Cardiac muscle cell (in vitro differentiated cells and primary cell): ENCODE measurements at places on chromosomes 12 and 14. TPM values are rescaled to one million over a fixed set of nuclear protein-coding genes. Genes with fewer than 3 reads are reported as not detected.

Gene TOMM20L
- total RNA-seq, result not detected in 2 replicates

Gene WSCD2
- 4.1 and 7.0 TPM in 2 replicates for total RNA-seq

Gene PDZRN4
- 4.9 and 5.0 TPM in 2 replicates for total RNA-seq

Gene GDF11
- total RNA-seq, result 53.1 and 54.2 TPM in 2 replicates

GRCh38 chr12:79547735-79548609 is 142.8 kb downstream of the PAWR start:
- peak overlapping the region; percentile 91 for H3K27ac ChIP-seq
- DNase-seq, result peak; percentile 79
- peaks cover 24% of the 10 kb centered on the region for H3K4me1 ChIP-seq
- no peaks in the 10 kb centered on the region for H3K36me3 ChIP-seq
- no peaks in the 10 kb centered on the region for H3K27me3 ChIP-seq

DNA sequence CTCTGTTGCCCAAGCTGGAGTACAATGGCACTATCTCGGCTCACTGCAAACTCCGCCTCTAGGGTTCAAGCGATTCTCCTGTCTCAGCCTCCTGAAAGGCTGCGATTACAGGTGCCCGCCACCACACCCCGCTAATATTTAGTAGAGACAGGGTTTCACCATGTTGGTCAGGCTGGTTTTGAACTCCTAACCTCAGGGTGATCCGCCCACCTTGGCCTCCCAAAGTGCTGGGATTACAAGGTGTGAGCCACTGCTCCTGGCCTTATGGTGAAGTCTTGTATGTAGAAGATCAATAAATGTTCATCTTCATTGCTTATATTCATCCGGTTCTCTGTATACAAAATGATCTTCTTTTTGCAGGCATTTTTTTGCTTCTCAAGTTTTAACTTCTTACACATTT is 47.8 kb downstream of the MDM2 start:
- H3K27me3 ChIP-seq, result no peaks in the 10 kb centered on the region
- no peaks in the 10 kb centered on the region for H3K4me1 ChIP-seq
- H3K4me3 ChIP-seq, result no peak overlapping the region
- no peak for DNase-seq

DNA sequence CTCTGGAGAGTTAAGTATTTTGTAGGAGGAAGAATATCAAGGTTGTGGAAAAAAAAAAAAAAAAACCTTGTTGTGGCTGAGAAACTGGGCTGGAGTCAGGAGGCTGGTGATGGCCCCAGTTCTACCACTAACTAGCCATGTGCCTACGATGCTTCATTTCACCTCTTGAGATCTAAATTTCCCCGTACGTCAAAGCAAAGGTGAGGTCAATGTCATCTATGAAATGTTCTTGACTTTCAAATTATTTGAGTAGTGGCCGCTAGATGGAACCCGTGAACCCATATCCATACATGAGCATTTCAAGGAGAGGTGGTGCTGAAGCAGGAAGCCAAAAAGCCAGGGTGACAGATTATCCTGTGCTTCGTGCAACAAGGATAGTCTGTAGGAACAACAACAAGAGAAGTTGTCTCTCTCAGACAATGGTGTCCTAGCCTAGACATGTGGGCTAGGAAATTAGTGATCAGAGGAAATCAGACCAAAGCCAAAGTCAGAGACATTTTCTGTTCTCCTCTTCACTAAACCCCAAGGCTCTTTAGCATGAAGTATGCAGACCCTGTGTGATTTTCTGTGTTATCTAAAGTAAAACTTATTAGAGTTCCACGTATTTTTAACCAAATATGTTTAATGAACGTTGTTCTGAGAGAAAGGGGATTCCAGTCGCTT is 95.5 kb upstream of the ETV6 start:
- no peaks in the 10 kb centered on the region for H3K36me3 ChIP-seq
- DNase-seq, result peak; percentile 75
- H3K27me3 ChIP-seq, result no peaks in the 10 kb centered on the region
- no peaks in the 10 kb centered on the region for H3K4me1 ChIP-seq

- no peaks in the 10 kb centered on the region for H3K27me3 ChIP-seq
- no peak overlapping the region for H3K4me3 ChIP-seq
- no peaks in the 10 kb centered on the region for H3K4me1 ChIP-seq
These were observed 349.5 kb downstream of the C12orf75 start for GRCh38 chr12:105679982-105680381.

DNA sequence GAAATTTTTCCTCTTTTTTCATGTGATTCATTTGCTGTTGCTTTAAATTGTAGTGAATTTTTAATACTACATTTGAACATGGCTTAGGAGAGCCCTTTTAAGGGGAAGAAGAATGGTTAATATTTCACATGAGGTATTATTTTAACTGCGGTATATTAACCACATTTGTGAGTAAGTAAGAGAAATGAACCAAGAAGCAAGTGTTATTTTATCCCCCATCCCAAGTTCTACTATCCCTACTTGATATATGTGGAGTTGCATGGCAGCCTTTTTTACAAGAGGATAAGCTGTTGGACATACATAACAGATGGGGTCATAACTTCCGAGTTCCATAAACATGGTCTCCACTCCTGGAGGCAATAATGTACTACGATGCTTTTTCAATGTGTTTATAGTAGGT is 623.3 kb downstream of the LRFN5 start:
- DNase-seq, result no peak
- no peaks in the 10 kb centered on the region for H3K36me3 ChIP-seq
- no peak overlapping the region for H3K27ac ChIP-seq
- H3K4me3 ChIP-seq, result no peak overlapping the region
- H3K27me3 ChIP-seq, result no peaks in the 10 kb centered on the region

DNA sequence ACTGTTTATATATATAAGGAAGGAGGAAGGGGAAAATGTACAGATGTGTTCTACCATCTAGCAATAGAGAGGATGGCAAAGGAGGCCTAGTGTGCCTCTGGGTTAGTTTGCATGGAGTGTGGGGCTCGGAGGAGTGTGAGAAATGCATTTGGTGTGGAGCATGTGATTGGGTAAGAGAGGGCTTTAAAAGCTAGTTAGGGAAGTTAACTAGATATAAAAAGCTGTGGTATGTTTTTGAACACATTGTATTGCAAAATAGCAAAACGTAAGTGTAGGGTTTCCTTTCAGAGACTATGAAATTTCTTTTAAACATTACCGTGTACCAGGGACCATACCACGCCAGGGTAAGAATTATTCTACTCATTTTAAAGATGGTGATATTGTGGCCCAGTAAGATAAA is 53.3 kb upstream of the STXBP6 start:
- H3K36me3 ChIP-seq, result no peaks in the 10 kb centered on the region
- H3K27ac ChIP-seq, result no peak overlapping the region
- no peak overlapping the region for H3K4me3 ChIP-seq
- no peaks in the 10 kb centered on the region for H3K4me1 ChIP-seq
- no peak for DNase-seq

- H3K27ac ChIP-seq, result no peak overlapping the region
- peak overlapping the region; percentile 38 for H3K4me3 ChIP-seq
These were observed 525 bp upstream of the FAR2 start for GRCh38 chr12:29148596-29148910.

DNA sequence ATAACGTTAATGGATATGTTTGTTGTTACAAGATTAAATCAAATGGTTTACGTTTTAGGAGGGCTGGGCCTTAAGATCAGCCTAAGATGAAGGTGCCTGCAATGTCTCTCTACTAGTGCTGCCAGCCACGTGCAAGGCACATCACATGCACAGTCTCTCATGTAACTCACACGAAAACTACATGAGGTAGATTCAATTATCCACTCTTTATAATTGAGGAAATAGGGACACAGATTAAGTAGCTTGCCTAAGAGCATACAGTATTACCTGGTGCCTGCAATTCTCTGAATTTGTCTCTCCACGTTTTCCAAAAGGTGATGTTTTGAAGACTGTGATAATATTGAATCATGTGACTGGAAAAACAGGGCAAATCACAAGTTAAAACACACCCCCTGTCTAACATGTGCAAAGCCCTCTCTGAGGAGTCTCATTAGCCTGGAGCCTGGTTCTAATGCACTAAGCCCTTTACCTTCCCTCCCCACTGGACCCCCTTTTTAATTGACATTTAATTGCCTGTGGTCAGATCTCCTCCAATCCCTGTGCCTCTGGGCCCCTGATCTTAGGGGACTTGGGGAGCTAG is 14.6 kb upstream of the ATP2A2 start:
- no peak for DNase-seq
- H3K4me1 ChIP-seq, result peaks cover 50% of the 10 kb centered on the region
- no peaks in the 10 kb centered on the region for H3K27me3 ChIP-seq
- H3K27ac ChIP-seq, result no peak overlapping the region

DNA sequence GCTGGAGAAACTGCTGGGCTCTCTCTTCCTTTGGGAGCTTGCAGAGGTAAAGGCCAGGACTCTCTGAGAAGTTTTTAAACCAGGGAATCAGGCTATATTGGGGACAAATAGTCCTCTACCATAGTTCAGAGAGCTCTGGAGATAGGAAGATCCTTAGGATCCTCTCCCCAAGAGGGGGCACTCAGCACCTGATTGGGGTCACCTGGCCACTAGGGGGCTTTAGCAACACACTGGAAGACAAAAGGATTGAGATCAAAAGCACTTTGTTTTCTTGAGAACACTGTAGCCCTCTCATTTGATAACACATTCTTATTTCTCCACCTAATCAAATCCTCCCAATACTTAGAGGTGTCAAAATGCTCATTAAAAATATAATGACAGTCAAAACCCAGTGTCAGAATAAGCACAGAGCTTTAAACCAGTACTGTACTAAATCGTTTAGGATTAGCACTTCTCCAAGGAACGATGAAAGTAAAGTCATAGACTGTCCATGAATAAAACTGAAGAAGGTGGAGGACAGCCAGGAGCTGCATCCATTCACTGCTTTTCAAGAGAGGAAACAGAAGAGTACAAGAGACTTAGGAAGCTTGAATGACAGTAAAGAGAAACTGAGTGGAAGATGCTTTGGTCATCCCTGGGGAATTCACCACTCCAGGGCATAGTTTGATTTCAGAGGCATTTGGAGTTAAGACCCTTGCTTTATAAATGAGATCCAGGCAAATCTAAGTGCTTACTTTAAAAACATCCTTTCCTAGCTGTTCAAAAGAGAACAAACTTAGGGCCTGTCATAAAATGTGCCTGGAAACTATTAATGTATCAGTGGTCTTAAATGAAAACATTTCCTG is 26.5 kb downstream of the BMP4 start:
- no peaks in the 10 kb centered on the region for H3K27me3 ChIP-seq
- no peak overlapping the region for H3K4me3 ChIP-seq
- H3K36me3 ChIP-seq, result no peaks in the 10 kb centered on the region
- no peak overlapping the region for H3K27ac ChIP-seq
- no peak for DNase-seq
- H3K4me1 ChIP-seq, result no peaks in the 10 kb centered on the region

DNA sequence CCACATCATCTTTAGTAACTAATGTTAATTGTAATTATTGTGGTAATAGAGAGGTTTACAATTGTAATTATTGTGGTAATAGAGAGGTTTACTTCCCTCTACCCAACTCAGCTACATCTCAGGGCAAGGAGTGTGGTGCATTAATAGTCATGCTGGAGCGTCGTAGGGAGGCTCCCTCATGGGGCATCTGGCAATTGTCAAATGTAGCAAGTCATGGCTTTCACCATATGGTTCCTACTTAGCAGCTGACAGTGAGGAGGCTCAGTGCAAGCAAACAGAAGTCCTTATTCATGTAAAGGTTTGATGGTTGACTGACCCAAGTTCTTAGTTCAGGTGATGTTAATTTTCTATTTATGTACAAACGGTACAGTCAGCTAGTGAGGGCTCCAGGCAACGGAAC is 1012.0 kb downstream of the FLRT2 start:
- H3K4me1 ChIP-seq, result no peaks in the 10 kb centered on the region
- H3K4me3 ChIP-seq, result no peak overlapping the region
- no peak overlapping the region for H3K27ac ChIP-seq
- H3K27me3 ChIP-seq, result no peaks in the 10 kb centered on the region

- no peak for DNase-seq
- H3K36me3 ChIP-seq, result no peaks in the 10 kb centered on the region
- H3K4me1 ChIP-seq, result no peaks in the 10 kb centered on the region
- H3K4me3 ChIP-seq, result no peak overlapping the region
- H3K27me3 ChIP-seq, result no peaks in the 10 kb centered on the region
These were observed 113.4 kb upstream of the CCDC198 start for GRCh38 chr14:57607086-57607485.

GRCh38 chr12:59946635-59947034 is 350.8 kb downstream of the SLC16A7 start:
- DNase-seq, result no peak
- H3K36me3 ChIP-seq, result no peaks in the 10 kb centered on the region
- H3K27ac ChIP-seq, result no peak overlapping the region
- H3K27me3 ChIP-seq, result no peaks in the 10 kb centered on the region
